ENCODE measurements at places on chromosomes 2 and 18. TPM values are rescaled to one million over a fixed set of nuclear protein-coding genes. Genes with fewer than 3 reads are reported as not detected.

Gene SIX2
- polyA plus RNA-seq, result 30.4 TPM

- no peak for DNase-seq
Measured at GRCh38 chr2:158211502-158211901, 109.8 kb downstream of the UPP2 start.

DNA sequence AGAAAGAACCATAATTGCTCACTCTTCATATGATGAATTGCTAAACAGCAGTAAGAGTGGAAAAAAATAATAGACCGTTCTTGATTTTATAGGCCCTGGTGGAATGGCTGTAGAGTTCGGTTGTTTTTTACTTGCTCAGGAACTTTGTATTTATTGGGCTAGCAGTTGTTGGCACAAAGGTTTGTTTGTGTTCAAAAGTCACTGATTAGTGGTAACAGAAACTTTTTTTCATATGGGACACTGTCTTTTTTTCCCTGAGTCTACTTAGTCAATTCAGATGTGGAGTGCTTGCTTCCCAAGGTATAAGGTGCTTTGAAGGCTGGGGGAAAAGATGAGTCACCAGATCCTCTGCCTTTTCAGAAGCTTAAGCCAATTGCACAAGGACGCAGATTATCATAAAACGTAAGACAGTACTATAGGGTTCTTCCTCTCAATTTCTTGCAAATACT lies 25.8 kb downstream of the PHLPP1 start:
- DNase-seq, result no peak

DNA sequence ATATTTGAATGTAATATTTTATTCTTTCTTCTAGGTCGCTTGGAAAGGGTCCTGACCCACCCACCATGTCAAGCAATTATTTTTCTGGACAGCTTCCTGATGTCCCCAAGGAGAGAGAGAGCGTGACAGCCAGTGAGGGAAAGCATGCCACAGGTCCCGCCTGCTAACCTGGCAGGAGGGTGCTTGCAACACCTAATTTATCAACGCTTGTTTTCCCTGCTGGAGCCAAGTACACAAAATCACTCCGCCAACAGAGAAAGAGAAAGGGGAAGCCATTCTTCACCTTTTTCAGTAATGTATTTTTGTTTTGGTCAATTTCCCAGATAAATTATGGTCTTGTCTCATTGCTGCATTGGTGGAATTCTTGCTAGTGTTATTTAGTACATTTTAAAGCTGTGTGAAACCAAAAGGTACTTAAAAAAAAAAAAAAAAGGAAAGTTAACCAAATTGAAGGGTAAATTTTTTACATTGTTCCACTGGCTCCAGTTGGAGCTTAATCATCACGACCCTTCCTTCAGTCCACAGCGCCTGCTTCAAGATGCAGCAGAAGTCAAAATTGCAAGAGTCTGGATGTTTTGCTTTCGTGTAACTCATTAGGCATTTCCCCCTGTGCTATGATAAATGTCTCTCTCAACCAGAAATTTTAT lies 88.5 kb upstream of the COPS8 start:
- DNase-seq, result no peak

DNA sequence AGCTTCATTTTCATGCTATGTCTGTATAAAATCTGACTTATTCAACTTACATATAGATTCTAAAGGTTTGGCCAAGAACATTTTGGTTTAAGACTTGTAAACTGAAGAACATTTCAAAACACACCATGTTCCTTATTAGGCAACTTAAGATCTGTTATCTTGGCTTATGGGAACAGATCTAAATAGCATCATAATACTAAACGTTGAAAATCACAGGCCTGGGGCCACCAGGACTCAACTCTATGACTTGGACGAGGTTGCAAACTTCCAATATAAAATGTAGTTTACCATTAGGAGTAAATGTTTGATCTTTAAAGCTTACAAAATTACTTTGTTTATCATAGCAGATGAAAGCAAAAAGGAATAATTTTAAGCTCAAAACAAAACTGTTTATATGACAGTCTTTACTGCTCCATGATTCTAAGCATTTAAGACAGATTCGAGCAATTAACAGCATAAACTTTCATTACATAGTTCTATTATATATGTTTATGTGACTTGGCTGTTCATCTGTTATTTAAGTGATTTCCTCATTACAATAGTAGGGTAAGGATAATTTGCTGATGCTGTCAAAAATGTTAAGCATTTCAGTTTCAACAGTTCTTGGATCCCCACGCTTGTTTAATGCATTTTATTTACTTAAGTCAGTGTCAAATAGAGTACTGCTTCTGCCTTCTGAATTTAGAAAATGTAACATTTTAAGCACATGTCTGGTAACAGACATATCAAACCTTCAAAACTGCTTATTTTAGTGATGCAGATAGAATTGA lies 8.3 kb downstream of the TCF4 start:
- DNase-seq, result no peak

DNA sequence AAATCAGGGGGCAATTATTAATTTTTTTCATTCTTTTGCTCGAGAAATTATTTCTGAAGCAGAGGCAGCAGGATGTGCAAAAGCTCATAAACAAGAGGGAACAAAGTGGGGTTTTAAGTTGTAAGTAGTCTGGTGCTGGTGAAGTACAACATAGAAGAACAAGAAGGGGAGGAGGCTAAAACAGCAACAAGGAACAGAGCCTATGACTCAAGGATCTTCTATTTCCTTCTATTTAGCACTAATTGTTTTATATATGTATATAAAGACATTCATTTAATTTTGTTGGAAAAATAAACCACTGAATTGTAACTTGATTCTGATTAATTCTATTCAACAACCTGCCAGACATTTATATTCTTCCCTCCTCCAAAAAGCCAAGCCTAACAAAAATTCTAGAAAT lies 35.0 kb downstream of the YES1 start:
- DNase-seq, result no peak

Gene ASPRV1
- 4.4 TPM for polyA plus RNA-seq

DNA sequence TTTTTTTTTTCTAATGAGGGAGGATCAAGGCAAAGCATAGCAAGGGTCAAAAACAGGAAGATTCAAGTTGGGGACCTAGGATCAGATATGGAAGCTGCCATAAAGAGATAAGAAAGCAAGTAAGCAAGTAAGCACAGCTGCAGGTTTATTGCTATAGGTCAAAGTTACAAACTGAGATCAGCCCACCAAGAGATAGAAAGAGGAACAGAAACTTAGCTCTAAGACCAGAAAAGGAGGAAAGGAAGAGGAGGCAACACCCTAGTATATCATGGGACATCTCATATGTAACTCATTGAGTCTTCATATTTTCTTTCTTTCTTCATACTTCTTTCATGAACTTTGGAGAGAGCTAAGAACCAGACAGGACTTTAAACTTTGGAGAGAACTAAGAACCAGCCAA lies 295.9 kb upstream of the CRIM1 start:
- DNase-seq, result no peak

GRCh38 chr2:72636210-72636609 lies 189.6 kb downstream of the EXOC6B start:
- no peak for DNase-seq

- DNase-seq, result no peak
Measured at GRCh38 chr18:32289483-32290075, 99.7 kb downstream of the MEP1B start.

- peak; percentile 36 for DNase-seq
Measured at GRCh38 chr18:22691946-22692710, 241.0 kb upstream of the RBBP8 start.

- peak; percentile 29 for DNase-seq
Measured at GRCh38 chr2:189698020-189698887, 23.8 kb downstream of the ANKAR start.

Gene CPO
- polyA plus RNA-seq, result 1.8 TPM

Gene MEIS1
- 104 TPM for polyA plus RNA-seq

DNA sequence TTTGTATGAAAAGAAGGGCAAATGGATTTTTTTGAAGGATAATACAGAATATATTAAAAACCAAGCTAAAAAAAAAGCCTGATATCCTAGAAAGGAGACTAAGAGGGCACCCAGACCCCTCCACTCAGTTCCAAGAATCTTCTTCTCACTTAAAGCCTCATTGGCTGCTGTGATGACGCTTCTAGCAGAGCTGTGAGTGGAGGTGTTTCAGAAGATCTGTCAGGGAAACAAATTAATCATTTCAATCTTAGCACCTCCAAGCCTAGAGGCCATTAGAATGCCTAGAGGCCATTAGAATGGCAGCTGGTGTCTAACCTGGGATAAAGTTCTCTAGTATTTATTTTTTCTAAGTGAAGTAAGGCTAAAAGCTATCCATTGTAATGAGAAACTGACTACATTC lies 164.2 kb upstream of the TMEM200C start:
- DNase-seq, result no peak

- no peak for DNase-seq
Measured at GRCh38 chr2:241799522-241800197, 9.3 kb upstream of the NEU4 start.

DNA sequence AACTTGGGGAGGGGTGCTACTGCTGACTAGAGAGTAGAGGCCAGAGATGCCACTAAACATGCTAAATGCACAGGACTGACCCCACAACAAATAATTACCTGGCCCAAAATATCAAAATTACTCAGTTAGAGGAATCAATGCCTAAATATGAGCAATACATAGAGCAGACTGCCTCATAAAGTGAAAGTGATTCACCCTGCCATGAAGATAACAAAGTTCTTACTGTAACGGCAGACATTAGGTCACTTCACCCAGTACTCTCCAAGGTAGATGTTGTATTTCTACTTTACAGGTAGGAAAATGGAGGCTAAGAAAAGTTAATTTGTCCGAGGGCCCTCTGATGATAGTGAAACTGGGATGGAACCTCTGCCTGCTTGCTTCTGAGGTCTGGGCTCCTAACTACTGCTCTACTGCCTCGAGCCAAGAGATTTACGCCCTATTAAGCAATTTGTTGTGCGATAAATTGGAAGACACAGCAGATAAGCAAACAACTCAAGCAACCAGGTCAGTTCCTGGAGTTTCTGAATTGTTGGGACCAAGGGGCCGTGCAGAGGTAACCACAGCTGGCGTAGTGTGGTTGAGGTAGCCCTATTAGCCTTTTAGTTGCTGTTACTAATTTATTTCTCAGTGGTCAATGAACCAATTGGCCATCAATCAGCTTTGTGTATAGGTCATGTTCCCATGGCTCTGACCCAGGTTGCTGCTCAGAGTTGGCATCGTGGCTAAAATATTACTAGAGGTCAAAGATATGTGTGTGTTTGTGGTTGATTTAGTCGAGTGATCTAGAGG lies 4.8 kb downstream of the DHRS9 start:
- DNase-seq, result peak; percentile 21

Gene DIPK1C
- polyA plus RNA-seq, result 0.44 TPM

All from renal pelvis (tissue), 12 donors.